ENCODE measurements at places on chromosomes 11 and 22. TPM values are rescaled to one million over a fixed set of nuclear protein-coding genes. Genes with fewer than 3 reads are reported as not detected.

DNA sequence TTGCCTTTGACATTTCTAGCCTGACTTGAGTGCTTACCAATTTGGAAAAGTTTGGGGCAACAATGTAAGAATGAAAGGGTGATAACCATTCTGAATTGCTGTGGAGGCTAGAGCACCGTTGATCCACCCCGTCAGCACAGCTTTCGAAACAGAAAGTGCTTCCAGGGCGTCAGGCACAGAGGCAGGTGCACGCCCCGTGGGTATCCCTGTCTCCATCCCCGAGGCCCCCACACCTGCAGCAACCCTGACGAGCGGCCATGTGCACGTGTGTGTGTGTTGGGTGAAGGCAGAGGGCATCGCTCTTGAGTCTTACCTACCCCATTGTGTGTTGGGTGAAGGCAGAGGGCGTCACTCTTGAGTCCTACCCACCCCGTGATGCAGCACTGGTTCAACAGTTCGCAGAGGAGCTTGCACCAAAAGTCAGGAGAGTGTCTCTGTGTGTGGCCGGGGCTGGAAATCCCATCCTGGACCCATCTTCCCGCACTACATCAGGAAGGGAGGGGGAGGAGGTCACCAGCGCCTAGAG, 404.5 kb downstream of the BRD1 start:
- DNase-seq: no peak

- no peak for DNase-seq
Measured at GRCh38 chr22:50089682-50090411, at the start of gene MOV10L1. Gene MOV10L1, plus strand, starts transcription at chr22:50090006. Its CDS starts 83 bp downstream, at chr22:50090089.

DNA sequence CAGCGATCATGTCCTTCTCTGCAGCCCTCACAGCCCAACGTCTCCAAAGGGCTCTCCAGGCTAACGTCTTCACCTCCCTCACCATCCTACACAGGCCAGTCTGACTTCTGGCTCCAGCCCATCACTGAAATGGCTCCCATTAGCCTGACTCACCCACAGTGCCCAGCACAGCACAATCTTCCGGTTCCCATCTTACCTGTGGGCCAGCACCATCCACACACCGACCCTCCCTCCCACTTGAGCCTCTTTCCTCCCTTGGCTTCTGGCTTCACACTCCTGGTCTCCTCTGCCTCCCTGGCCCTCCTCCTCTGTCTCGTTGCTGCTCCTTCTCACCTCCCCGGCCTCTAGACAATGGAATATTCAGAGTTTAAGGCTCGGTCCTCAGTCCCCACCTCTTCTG, 51.2 kb downstream of the PDE2A start:
- DNase-seq: no peak

- DNase-seq: no peak
Measured at GRCh38 chr11:11227296-11228085, 125.6 kb downstream of the CSNK2A3 start.

- DNase-seq: no peak
Measured at GRCh38 chr11:94694309-94695060, 73.7 kb upstream of the AMOTL1 start.

GRCh38 chr11:45816614-45817013, 11.7 kb downstream of the SLC35C1 start:
- DNase-seq: no peak

- DNase-seq: no peak
Measured at GRCh38 chr11:10407055-10407454, 48.0 kb upstream of the AMPD3 start.

GRCh38 chr22:29726512-29727130, 6.8 kb downstream of the CABP7 start:
- DNase-seq: no peak

- DNase-seq: no peak
Measured at GRCh38 chr22:50724616-50725015, 13.4 kb upstream of the ACR start.

DNA sequence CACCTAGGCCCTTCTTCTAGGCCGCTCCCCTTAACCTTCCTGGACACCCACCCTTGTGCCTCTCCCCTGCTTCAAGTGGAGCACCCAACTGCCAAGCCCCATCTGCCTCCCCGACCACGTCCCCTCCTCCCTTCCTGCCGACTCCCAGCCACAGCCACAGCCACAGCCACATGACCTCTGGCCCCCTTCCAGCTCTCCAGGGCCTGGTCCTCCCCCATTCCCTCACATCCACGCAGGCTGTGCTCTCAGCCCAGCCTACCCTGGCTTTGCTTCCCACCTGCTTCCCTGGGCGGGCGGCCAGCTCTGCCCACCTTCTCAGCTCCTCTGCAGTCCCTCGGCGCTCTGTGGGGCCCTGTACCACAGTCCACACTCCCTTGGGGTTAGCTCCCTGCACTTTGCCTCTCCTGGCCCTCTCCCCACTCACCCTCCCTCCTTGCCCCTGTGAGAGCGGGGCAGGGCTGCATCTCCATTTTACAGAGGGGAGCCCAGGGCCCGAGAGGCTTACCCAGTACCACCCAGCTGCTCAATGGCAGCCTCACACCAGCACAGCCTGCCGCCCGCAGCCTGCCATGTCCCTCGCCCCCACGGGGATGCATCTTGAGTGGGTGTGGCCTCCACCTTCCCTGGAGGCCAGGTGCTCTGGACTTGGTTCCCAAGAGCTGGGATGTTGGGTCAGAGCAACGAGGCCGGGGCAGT, 20.3 kb downstream of the PARVG start:
- DNase-seq: no peak

- DNase-seq: no peak
Measured at GRCh38 chr11:130600139-130600538, 151.7 kb downstream of the ADAMTS15 start.

DNA sequence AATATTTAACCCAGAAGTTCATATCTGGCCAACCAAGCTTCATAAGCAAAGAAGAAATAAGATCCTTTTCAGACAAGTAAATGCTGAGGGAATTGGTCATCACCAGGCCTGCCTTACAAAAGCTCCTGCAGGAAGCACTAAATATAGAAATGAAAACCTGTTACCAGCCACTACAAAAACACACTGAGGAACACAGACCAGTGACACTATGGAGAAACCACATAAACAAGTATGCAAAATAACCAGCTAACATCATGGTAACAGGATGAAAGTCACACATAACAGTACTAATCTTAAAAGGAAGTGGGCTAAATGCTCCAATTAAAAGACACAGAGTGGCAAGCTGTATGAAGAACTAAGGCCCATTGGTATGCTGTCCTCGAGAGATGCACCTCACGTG, 311.4 kb downstream of the DYNC2H1 start:
- DNase-seq: no peak

DNA sequence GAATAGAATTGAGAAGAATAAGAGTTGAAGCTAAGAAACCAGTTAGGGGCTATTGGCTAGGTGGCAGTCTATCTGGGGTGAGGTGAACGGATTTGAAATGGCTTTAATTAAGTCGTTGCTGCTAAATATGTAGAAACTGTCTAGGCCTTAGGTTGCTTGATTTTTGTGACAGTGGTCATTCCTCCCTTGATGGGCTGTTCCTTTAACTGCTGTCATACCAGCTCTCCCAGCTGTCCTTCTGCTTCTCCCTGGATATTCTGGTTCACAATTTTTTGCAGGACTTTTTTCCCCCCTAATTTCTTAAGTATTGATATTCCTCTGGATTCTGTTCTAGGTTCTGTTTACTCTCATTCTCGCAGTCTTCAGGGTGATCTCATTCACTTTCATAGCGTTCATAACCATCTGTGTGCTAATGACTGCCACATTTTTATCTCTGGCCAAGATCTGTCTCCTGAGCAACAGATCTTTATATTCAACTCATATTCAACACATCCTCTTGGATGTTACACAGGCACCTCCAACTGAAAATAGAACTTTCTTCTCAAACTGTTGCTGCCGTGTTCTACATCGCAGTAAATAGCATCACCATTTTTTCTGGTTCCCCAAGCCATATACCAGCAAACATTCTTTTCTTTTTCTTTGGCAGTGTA, 134.1 kb downstream of the UVRAG start:
- DNase-seq: no peak

- peak; percentile 85 for DNase-seq
Measured at GRCh38 chr11:64846998-64847666, 2.7 kb upstream of the CDC42BPG start.

DNA sequence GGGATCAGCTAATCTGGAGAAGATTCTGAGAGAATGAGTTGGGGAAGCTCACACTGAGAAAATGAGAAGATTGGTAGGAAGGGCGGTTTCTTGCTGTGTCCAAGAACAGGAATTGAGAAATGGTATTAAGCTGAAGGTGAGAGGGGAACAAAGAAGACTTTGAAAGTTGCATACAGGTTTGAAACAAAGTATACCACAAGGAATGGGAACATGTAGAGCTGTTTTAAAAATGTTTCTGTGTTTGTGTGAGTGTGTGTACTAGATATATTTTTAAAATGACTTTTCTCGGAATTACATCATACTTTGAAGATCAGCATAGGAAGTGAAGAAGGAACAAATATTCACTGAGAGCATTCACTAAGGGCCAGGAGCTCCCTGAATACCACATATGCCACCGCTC, 24.4 kb upstream of the IZUMO1R start:
- no peak for DNase-seq

- no peak for DNase-seq
Measured at GRCh38 chr22:48453171-48453570, 1374.5 kb downstream of the BRD1 start.

GRCh38 chr11:13338427-13339069, 61.0 kb downstream of the BMAL1 start:
- DNase-seq: peak; percentile 59

- DNase-seq: no peak
Measured at GRCh38 chr11:120715239-120715638, 203.7 kb downstream of the GRIK4 start.

- DNase-seq: no peak
Measured at GRCh38 chr11:13140028-13140870, 131.1 kb downstream of the RASSF10 start.

GRCh38 chr11:86804951-86805350, 4.6 kb downstream of the PRSS23 start:
- DNase-seq: no peak

DNA sequence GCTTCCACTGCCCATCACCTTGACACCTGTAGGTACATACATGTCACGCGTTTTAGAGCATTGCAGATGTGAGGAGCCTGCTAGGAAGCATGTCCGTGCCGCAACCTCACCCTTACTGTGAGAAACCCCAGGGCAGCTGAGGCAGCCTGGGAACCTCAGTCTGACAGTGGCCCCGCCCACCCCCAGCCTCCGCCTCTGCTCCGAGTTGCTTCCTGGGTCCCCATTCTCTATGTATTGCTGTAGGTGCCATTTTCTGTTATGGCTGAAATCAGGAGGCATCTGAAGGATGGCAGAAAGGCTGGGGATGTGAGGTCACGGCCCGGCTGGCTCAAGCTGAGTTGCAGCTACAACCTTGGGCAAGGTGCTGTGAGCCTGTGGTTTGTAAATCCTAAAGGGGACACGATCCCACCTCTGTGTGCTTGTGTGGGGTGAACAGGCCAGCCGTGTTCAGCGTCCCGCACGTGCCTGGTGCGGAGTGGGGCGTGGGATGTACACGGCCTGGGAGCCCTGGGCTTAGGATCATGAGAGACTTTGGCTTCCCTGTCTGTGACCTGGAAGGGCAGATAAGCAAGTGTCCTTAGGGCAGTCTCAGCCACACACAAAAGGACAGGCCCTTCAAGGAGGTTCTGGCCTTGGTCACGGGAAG, 102.7 kb downstream of the PHF21B start:
- DNase-seq: no peak

- DNase-seq: no peak
Measured at GRCh38 chr22:23117891-23118646, 23.7 kb downstream of the RSPH14 start.

DNA sequence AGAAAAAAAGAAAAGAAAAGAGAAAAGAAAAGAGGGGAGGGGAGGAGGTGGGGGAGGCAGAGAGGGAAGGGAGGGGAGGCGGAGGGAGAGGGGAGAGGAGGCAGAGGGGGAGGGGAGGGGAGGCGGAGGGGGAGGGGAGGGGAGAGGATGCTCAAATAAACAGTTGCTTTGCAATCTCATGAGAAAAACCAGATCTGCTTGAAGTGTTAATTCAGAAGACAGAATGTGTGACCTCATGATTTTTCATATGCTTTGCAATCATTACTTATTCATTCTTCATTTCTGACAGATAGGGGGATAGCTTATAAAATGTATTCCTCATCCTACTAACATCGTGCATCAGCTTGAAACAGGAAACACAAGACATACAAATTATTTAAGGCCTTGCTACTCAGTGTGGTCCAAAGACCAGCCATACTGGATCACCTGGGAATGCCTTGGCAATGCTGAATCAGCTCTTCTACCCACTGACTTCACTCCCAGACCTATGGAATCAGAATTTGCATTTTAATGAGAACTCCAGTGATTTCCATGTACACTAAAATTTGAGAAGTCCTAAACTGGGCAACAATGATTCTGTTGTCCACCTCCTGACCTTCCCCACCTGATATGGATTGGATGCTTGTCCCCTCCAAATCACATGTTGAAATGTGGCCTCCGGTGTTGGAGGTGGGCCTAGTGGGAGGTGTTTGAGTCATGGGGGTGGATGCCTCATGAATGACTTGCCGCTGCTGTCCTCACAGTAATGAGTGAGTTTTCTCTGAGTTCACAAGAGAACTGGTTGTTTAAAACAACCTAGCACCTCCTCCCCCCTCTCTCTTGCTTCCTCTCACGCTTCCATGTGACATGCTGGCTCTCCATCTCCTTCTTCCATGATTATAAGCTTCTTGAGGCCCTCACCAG, 69.2 kb downstream of the CCDC34 start:
- DNase-seq: no peak

DNA sequence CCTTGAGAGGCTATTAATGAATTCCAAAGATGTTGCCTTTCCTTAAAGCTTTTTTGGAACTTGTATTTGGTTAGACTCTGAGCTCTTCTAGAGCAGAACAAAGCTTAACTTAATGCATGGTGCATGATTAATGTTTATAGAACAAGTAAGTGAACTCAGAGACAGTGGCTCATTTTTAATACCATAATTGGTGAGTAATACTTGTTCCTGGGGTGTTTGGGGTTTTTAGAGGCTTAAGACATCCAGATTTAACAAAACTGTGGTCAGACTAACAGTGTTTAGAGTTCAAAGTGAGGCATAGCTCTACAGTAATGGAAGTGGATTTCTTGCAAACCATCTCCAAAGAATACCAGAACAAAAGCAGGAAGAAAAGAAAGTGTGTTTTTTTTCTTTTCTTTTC, 73.7 kb upstream of the CTSC start:
- no peak for DNase-seq

GRCh38 chr11:35390737-35391682, 28.3 kb downstream of the SLC1A2 start:
- peak; percentile 60 for DNase-seq

- DNase-seq: no peak
Measured at GRCh38 chr11:67279589-67280340, 9.3 kb upstream of the ANKRD13D start.

Gene DNAL4
- total RNA-seq: 11.3 TPM

Gene RFPL2
- total RNA-seq: not detected

Gene PGA4
- not detected for total RNA-seq

Gene GPR83
- total RNA-seq: not detected

Gene SYCE3
- total RNA-seq: not detected

Gene OR6T1
- total RNA-seq: not detected

Gene POGLUT3
- 24.7 TPM for total RNA-seq

Gene CCDC73
- not detected for total RNA-seq

Gene ZP1
- total RNA-seq: not detected

Gene HBB
- not detected for total RNA-seq

Gene PANX2
- total RNA-seq: 0.12 TPM
